IMR-90 (cell line): ENCODE measurements at places on chromosomes 3 and 15. TPM values are rescaled to one million over a fixed set of nuclear protein-coding genes. Genes with fewer than 3 reads are reported as not detected.

GRCh38 chr3:14331251-14331650 lies 71.2 kb upstream of the SLC6A6 start:
- DNase-seq: no peak

DNA sequence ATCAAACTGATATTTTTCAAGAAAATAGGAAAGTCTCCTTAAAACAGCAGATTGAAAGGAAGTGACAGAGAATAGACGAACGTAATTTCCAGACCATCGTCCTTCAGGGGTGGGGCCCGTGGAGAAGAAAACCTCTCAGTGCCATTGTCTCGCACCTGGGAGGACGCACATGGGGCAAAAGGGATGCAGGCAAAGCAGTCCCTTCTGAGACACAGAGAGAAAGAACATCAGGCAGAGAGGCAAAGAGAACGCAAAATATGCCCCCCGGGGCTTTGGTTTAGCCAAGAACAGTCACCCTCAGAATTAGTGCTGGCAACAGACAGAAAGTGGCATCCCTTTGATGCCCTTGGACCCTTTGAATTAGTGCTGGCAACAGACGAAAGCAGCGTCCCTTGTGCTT lies 37.0 kb downstream of the MUC20 start:
- no peak for DNase-seq

The WDR82 gene
- total RNA-seq: 65.3 and 68.1 TPM in 2 replicates

The PAQR9 gene
- not detected in 2 replicates for total RNA-seq
